Activated CD8-positive, alpha-beta memory T cell treated with anti-CD3 and anti-CD28 coated beads for 4 hours (primary cell): ENCODE measurements at places on chromosomes 1 and 21.

DNA sequence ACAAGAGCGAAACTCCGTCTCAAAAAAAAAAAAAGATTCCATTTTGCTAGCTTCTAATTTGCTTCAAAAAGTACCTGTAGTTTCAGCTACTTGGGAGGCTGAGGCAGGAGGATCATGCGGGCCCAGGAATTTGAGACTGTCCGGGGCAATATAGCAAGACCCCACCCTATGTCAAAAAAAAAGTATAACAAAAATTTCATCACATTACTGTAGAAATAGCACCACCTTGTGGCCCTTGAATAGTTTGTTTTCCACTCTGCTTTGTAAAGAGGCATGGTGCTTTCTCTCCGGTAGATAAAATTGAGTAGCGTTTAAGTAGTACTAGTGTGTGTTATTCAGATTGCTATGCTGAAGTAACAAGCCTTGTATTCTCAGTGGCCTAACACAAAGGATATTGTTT is 18.2 kb upstream of the MSTO1 start:
- DNase-seq = no peak

DNA sequence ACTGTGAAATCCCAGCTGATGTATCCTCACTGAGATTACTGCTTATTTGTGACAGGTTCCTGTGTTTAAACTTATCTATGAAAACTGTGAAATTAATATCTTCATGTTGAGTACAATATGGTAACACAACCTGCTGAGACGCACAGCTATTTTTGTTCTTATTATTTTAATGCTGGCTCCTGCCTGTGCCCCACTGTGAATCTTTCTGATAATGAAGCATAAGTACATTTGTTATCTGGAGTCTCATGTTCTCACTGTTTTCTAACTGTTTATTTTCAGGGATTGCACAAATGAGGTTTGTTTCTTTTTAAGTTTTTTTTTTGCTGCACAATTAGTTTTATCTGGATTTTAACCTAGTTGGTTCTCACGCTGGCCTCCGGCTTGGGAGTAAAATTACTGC is 39.9 kb upstream of the IFNAR2 start:
- DNase-seq = no peak

DNA sequence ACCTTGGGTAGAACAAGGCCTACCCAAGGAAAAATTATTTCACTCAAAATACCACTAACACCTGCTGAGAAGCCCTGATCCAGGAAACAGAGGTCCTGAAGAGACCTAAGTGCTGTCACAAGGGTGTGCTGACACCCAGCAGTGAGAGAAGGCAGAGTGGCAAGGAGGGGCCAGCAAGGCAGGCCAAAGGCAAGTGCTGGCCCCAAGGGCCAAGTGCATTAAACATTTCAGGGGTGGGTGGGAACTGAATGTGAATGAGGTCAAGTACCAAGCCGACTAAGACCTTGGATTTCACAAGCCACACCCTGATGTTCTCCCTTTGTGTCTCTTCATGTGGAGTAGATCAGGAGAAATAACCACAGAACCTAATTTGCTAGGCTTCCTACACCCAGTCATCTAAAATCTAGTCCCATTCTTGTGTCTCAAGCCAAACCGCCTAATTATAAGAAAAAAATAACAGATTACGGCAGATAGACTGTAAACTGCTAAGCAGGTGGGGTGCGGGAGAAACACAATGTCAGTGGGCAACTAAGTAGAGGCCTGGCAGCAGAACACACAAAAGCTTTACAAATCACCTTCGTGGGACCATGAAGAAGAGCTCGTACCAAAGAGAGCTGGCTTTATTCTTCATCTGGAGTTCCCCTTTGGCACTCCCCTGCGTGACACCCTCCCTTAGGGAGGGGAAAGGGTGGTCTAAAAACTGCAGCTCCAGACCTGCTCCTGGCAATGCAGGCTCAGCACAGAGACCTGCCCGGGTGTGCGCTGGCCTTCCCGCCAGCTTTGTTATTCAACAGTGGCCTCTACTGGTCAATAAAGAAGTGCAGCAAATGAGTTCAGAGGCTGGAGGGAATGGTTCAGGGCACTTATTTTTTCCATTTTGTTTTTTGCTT is 8.7 kb downstream of the UBE2G2 start:
- DNase-seq = no peak

DNA sequence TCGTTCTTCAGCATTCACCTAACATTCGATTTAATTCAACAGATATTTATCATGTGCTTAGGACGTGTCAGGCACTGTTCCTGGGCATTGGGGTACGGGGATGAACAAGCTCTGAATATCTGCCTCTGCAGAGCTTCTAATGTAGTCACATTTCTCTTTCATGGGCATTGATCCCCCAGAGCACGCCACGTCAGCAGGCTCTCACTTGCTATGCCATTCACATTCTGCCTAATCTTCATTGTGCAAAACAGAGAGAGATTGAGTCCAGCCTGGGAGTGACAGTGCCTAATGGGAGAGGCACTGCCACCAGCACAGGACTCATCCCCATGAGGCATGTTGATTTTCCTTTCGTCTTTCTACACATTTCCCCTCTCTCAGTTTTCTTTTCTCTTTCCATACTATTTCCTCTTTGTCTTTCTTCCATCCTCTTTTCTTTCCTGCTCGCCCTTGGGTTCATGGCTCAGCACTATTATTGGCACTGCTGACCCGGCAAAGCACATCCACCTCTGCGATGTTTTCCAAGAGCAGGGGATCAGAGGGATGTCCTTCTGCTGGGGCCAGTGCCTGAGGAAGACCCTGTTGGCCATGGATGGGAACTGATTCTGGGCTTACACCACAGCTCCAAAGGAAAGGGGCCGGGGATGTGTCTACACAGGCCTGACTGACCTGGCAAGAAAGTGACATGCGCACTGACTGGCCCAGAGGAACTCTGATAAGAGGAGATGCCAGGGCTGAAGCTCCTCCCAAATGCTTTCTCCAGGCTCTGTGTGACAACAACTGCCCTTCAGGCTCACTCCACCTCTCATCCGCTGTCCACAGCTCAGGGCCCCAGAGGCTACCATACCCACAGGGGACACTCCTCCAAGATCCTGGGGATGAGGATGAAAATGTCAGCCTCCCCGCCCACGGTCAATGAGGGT is 195.9 kb downstream of the TOMM20 start:
- DNase-seq = no peak

GRCh38 chr1:35629051-35629450 is 12.3 kb downstream of the PSMB2 start:
- no peak for DNase-seq

DNA sequence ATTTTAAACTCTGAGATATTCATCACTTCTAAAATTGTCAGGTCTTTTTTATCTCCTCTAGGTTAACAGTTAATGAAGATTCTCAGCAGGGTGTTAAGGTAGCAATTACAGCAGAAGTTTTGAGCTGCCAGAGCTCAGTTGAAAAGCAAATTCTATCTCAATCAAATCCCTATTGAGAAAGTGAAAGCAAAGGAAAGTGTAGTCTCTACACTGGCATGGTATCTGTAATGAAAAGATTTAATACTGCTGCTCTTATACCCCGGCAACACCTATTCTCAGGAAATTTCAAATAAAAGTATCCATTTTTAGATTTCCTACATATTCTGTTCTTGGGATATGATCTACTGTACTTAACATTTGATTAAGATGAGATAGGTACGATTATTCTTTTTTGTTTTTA is 913.5 kb downstream of the MRPL39 start:
- DNase-seq = no peak

- DNase-seq = no peak
Measured at GRCh38 chr1:44909901-44910544, 67.0 kb upstream of the PTCH2 start.

GRCh38 chr1:80994934-80995333 is 805.8 kb upstream of the ADGRL2 start:
- DNase-seq = no peak

DNA sequence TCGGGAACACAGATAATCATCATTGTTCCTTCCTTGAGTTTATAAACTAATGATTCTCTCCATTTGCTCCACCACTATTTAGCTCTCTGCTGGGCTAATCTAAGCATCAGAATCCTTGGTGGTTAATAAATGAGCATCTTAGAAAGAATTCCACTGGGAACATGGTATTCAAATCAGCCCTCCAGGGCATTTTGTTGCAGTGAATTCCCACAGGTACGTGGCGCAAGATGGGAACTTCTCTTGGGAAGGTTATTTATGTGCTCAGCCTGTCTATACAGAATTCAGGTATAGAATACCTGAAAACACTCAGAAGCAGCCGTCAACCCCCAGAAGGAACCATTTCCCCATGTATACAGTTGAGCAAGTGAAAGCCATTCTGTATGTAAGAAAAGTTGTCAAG is 131.5 kb downstream of the NTNG1 start:
- no peak for DNase-seq

GRCh38 chr1:212916481-212917133 is 33.7 kb upstream of the VASH2 start:
- no peak for DNase-seq

- DNase-seq = no peak
Measured at GRCh38 chr1:67629370-67630075, 55.5 kb upstream of the GADD45A start.

DNA sequence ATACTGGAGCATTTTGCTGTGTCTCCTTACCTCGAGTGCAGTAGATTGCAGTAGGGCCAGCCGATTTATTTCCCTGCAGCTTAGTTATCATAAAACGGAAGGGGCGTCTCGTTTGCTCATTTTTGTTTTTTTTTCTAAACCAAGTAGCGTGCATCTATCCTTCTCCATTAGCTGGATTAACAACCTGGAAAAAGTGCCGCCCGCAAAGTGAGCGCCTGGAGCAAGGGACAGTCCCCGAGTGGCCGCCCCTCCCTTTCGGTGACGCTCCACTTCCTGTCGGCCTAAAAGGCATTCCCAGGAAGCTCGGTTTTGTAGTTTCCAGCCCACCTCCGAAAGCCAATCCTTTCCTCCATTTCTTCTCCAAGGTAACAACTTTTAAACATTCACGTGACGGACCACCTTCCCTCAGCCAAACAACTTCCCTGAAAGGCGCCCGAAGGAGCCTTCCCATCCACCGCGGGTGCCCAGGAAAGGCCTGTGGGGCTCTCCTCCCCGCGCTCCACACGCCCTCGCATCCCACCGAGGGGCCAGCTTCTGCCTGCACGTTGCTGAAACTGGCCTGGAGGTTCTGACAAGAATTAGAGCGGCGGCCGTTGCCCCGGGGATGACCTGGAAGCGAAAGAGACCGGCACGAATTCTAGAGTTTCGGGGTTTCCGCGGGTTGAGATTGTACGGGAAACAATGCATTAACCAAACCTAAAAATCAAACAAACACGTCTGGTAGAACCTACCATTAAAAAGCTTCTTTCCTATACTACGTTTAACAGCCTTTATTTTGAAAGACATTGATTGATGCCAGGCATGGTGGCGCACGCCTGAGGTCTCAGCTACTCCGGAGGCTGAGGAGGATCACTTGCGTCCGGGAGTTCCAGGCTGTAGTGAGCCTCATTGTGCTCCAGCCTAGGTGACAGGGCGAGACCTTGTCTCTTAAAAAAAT is at the start of gene EXTL2:
Gene EXTL2 (minus strand): TSS at position 240 of the 937 bp plus-strand sequence. CDS start 6,085 bp downstream, outside the sequence.
- DNase-seq = peak; percentile 26

DNA sequence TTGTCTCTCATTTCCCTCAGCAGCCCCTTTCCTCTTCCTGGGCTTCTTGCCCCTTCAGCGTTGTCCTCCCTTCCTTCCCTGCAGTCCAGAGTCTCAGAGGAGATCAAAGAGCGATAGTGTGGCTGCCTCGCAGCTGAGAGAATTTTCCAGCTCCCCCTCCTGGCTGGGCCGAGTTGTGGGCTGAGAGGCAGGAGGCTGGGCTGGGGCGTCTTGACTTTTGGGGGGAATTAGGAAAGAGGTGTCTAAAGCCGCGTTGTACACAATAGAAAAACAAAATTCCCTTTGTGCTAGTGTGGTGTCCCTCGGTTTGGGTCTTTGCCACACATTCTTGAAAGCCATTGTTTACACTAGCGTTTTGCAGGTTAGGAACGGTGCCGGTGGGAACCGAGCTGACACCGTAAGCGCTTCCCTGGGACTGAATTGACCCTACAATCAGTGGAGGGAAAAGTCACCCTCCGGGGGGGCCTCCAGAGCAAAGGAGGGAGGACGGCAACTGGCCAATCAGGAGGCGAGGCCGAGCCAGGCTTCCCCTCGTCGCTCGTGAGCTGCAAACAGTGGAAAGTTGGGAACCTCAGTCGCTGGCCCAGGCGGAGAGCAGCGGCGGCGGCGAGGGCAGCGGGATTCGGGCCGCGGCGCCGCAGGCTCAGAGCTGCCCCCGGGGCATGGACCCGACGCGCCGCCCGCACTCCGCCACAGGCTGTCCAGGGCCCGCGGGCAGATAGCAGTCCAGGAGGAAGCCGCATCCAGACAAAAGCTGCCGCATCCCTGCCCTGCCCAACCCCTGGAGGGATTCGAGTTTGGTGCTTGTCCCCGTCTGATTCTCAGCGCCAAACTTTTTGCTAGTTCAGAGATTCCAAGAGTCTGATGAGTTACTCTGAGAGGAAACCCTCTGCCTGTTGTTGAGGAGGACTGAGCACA is at the start of gene HMCN1:
Gene HMCN1 (plus strand): TSS at position 574 of the 918 bp plus-strand sequence. CDS start 389 bp downstream, outside the sequence.
- no peak for DNase-seq

DNA sequence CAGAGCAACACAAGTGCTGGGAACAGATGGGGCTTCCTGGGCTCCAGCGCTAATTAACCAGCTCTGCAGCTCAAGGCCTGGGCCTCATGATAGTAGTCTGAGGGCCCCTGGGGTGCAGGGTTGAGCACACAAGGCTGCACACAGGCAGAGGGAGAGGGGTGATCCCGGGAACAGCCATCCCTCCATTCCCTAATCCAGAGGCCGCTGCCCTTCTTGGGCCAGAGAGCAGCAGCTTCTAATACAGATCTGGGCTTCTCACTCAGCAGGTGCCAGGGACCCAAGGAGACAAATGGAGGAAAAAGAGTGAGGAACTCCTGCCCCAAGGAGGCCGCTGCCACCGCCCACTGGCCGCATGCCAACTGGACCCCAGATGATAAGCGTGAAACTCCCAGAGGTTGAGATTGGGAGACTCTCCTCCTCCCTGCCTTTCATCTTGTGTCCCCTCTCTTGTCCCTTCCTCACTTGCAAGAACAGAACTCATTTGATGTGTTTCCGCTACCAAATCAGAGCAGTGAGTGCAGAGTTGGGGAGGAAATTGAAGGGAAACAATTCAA is 58.0 kb upstream of the IFNAR2 start:
- no peak for DNase-seq

- DNase-seq = no peak
Measured at GRCh38 chr1:187490266-187490665, 661.5 kb downstream of the PLA2G4A start.

DNA sequence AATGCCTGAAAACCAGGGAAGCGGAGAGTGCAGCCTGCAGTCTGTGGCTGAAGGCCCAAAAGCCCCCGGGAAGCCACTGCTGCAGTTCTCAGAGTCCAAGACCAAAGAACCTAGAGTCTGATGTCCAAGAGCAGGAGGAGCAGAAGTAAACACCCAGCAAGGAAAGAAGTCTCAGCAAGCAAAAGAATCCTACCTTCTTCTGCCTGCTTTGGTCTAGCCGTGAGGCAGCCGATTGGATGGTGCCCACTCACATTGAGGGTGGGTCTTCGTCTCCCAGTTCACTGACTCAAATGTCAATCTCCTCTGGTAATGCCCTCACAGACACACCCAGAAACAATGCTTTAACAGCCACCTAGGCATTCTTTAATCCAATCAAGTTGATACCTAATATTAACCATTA is 217.5 kb downstream of the PLA2G4A start:
- DNase-seq = no peak

- DNase-seq = no peak
Measured at GRCh38 chr1:172220376-172220775, 200.1 kb upstream of the C1orf105 start.
